Fibroblast of the aortic adventitia (primary cell): ENCODE measurements at places on chromosomes 5 and 9.

DNA sequence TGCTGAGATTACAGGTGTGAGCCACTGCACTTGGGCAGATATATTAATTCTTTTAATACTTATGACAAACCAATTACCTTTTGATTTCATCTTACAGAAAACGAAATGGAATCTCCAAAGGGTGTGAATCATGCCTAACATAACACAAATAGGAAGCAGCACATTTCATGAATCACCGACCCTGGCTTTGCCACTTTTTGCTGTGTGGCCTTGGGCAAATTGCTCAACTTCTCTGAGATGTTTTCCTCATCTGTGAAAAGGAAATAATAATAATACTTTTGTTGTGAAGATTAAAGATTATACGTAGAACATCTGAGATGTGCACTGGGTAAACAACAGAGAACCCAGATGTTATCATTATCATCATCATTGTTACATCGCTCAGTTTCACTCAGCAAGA, 50.7 kb upstream of the FREM1 start:
- no peak for DNase-seq

DNA sequence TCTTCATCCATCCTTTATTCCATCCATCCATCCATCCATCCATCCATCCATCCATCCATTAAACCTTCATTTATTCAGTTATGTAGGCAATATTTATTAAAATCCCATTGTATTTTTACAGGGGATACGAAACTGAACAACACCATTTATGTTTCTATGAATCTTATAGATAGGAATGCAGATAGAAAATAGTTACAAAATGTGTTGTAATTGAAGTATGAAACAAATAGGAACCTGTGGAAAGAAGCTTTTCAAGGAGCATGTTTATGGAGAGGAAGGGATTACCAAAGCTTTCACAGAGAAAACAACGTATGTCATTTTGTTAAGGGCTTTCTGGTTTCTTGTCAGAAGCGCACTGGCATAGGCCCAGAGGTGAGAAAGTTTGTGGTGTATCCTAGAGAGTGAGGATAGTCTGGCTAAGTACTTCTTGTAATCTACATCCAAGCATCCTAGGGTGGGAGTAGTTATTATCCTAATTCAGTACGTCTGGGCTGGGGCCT, 184.0 kb downstream of the CNTLN start:
- DNase-seq, result peak; percentile 9

- DNase-seq, result no peak
These were observed 198.8 kb downstream of the AUH start for GRCh38 chr9:91162784-91163443.

- DNase-seq, result peak; percentile 88
These were observed 129.8 kb downstream of the SLC12A2 start for GRCh38 chr5:128213340-128213739.

- DNase-seq, result no peak
These were observed 273.2 kb downstream of the FAM170A start for GRCh38 chr5:119902593-119902992.

GRCh38 chr5:109053995-109054417, 306.3 kb downstream of the FER start:
- DNase-seq, result peak; percentile 59

DNA sequence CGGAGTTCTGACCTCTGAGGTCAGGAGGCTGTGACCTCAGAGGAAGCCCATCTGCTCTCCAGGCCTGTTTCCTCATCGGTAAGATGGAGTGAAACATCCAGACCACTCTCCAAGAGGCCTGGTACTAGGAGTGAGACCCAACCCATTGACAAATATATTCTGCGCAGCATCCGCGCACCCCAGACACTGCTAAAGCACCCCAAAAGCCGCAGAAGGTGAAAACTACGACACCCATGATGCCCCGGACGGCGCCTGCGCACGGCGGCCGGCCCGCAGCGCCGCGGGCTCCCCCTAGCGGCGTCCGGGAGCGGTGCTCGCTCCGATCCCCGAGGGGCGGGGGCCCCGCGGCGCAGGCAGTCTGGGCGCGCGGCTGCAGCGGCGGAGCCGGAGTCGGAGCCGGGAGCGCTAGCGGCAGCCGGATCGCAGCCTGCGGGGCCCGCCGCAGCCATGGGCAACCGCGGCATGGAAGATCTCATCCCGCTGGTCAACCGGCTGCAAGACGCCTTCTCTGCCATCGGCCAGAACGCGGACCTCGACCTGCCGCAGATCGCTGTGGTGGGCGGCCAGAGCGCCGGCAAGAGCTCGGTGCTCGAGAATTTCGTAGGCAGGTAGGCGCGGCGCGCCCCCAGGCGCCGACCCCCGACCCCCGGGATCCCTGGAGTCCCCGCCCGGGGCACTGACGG, at the start of gene DNM1:
DNM1 (plus strand) TSS at position 356 of the 683 bp plus-strand sequence; CDS start at position 448, 92 bp downstream.
- DNase-seq, result peak; percentile 53

DNA sequence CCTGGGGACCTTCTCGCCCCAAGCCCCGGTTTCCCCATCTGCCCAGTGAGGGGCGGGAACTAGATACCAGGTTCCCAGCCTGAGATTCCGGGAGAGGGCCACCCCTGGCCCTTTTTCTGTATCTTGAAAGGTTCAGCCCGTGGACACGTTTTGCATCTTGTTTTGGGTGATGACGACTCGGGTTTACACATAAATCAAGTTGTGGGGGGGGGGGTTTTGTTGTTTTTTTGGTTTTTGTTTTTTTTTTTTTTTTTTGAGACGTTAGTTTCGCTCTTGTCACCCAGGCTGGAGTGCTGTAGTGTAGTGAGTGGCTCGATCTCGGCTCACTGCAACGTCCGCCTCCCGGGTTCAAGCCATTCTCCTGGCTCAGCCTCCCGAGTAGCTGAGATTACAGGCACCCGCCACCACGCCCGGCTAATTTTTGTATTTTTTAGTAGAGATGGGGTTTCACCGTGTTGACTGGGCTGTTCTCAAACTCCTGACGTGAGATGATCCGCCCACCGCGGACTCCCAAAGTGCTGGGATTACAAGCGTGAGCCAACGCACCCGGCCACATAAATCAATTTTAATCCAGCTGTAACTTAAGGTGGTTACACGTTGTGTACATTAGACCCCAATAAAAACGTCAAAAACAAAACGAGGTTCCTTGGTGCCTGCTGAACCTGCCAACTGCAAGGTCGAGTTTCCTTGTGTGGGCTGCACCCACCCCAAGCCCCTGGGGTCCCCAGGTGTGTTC, 1.1 kb upstream of the BRD3 start:
- DNase-seq, result no peak

DNA sequence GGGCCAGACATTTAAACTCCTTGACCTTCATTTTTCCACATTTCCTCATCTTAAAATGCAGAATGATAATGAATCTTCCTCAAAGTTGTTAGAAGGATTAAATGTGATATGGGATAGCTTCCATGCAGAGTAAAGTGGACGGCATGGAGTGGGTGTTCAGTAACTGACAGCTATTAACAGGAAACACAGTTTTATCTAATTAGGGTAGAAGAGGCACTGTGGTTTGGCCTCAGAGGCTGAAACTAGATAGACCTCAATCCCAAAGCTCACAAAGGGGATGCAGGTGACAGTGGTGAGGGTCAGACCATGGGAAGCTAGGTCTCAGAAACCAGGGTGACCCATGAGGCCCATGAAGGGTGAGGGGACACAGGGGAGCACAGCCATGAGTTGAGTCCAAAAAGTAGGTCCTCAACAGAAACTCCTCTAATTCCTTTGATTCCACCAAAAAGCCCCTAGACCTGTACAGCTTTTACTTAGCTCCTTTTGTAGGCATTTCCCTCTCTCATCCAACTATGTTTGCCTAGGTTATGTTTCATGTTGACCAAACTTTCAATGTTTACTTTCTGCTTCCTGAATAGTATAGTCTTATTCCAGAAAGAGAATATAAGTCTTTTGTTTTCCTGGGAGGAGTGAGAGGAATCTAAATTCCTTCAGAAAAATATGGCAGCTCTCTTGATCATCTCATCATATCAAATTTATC, 27.9 kb upstream of the GLDC start:
- no peak for DNase-seq

GRCh38 chr5:181112476-181112875, 18.5 kb downstream of the OR2V1 start:
- no peak for DNase-seq

- no peak for DNase-seq
These were observed 995.8 kb upstream of the ACO1 start for GRCh38 chr9:31388660-31389059.

GRCh38 chr5:159206818-159207217, 2.5 kb downstream of the RNF145 start:
- no peak for DNase-seq

- no peak for DNase-seq
These were observed 456.5 kb upstream of the ZNF608 start for GRCh38 chr5:125202871-125203438.

- DNase-seq, result no peak
These were observed 4.0 kb downstream of the ST6GALNAC4 start for GRCh38 chr9:127912882-127913281.

- no peak for DNase-seq
These were observed 3.8 kb downstream of the BARHL1 start for GRCh38 chr9:132585954-132586829.

DNA sequence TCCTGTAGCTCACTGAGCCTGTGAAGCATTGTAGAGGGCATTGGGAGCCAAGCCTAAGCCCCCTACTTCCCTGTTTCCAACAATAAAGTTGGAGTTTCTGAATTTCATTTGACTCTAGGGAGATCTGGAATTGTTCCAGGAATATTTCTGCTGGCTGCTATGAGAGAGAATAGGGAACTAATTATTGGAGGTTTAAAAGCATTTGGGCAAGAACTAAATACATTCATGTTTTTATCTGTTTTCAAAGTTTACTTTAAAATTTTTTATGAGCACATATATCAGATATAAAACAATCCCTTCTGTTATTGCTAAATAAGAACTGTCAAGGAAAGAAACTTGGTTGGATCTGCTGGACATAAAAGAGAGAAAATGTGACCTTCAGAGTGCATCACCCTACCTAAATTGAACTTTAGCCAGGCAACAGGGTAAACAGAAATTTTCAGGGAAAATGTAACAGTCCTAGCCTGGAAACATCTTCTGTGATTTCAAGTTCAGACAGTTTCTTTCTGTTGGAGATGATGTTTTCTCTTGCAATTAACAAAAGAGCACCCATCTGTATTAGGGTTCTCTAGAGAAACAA, 19.3 kb upstream of the LECT2 start:
- DNase-seq, result peak; percentile 56

DNA sequence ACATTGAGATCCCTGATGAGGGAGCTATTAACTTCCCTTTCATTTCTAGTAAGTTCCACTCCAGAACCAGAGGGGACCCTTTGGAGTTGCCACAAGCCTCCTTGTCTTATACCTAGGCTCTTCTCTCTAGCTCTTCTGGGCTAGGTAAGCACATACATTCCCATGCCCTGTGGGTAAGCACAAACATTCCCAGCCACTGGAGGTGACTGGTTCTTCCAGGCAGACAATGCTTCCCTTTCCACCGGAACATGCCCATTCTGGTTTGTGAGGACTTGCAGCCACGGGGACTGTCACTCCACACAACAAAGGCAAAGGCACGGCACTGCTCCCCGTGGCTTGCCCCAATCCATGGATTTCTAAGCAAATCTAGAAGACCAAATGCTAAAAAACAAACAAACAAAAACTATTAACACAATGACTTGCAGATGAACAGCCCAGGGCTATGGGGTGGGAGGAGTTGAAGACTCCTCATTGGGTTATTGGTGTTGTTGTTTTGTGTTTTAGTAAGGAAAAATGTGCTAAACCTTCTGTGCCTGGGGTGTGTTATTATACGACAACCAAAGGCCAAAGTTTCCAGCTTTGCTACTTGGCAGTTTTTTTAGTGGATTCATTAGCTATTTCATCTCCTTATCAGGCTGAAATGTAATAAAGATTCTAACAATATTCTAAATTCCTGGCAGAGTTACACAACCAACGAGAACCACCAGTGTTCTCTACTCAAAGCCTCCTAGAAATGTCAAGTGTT, 276.2 kb downstream of the SYK start:
- DNase-seq, result no peak

GRCh38 chr9:118785456-118785855, 583.8 kb downstream of the BRINP1 start:
- DNase-seq, result no peak

DNA sequence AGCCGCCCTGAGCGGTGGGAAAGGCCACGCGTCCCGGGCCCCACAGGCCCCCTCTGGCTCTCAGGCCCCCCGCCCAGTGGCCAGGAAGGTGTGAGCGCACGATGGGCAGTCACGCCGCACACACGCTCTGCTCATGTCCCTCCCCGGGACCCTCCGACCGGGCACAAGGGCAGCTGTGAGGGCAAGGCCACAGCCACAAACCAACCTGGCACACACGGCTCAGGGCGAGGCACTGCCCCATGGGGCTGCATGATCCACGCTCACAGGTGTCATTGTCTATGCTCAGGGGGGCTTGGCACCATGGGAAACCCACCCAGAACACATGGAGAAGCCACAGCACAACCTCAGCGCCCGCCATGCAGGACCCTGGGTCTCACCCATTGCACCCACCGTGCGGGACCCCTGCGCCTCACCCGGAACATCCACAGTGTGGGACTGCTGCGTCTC, 51.3 kb downstream of the SLC12A7 start:
- no peak for DNase-seq

DNA sequence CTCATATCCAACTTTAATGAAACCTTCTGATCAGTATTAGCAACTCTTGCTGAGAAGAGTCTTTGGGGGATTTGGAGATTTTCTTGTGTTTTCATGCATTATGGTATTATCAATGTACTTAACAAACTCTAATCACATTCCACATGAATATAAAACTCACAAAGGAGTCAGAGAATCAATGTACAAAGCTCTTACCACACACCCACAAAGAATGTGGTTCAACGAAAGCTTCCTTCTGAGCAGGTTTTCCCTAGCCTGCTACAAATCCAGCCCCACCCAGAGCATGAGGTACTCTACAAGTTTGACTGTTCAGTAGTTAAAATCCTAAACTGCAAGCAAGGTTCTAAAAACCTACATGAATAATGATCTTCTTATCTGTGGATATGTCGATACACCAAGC, 210.1 kb downstream of the TARS1 start:
- no peak for DNase-seq

- no peak for DNase-seq
These were observed 227.4 kb downstream of the FBXL7 start for GRCh38 chr5:15727375-15727774.

- no peak for DNase-seq
These were observed 140.4 kb upstream of the ADRA1B start for GRCh38 chr5:159775890-159776289.

GRCh38 chr9:109802491-109802890, 22.5 kb downstream of the PALM2AKAP2 start:
- no peak for DNase-seq
